Transverse colon (tissue), 4 donors: ENCODE measurements at places on chromosomes 4 and X. TPM values are rescaled to one million over a fixed set of nuclear protein-coding genes. Genes with fewer than 3 reads are reported as not detected.

The DGKK gene
- total RNA-seq = 0.16 TPM

The TMPRSS11B gene
- total RNA-seq = not detected

The SCML1 gene
- 13.1 TPM for total RNA-seq

The LRCH2 gene
- total RNA-seq = 7.8 TPM
